Esophagus squamous epithelium (tissue), 5 donors: ENCODE measurements at places on chromosomes 1 and 21.

DNA sequence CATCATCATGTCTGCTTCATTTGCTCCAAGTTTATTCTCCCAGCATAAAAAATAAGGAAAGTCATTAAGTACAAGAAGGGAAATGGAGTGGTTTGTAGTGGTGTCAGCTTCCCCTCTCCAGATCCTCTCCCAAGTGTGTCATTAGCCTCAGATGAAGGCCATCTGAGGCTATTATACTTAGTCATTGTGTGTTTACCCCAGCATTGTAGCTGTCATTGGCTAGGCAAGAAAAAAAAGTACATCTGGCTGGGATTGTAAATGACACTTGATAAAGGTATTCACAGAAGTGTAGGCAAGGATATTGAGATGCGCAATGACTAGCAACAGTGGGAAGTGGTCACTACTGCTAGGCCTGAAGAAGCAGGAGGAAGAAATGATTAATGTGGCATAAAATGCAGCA lies 316.9 kb upstream of the SGIP1 start:
- DNase-seq: no peak

DNA sequence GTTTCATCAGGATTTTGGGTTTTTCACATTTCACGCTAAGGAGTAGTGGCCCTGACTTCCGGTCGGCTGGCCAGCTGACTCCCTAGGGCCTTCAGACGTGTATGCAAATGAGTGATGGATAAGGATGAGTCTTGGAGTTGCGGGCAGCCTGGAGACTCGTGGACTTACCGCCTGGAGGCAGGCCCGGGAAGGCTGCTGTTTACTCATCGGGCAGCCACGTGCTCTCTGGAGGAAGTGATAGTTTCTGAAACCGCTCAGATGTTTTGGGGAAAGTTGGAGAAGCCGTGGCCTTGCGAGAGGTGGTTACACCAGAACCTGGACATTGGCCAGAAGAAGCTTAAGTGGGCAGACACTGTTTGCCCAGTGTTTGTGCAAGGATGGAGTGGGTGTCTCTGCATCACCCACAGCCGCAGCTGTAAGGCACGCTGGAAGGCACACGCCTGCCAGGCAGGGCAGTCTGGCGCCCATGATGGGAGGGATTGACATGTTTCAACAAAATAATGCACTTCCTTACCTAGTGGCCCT lies 23.1 kb upstream of the TNFRSF1B start:
- no peak for DNase-seq

DNA sequence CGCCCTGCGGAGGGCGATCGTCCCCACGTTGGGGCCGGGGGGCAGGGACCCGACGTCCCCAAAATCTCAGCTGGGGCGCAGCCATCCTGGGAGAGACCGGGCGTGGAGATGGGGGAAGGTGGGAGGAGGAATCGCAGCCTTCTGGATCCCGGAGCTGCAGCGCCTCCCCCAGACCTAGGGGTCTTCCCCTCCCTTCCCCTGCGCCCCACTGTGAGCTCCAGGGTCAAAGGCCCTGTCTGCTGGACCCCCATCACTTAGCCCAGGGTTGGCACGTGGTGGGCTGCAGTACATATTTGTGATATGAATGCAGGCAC lies 90.2 kb upstream of the VAMP3 start:
- DNase-seq: no peak

GRCh38 chr1:98910827-98911226 lies 93.8 kb downstream of the PLPPR5 start:
- no peak for DNase-seq

DNA sequence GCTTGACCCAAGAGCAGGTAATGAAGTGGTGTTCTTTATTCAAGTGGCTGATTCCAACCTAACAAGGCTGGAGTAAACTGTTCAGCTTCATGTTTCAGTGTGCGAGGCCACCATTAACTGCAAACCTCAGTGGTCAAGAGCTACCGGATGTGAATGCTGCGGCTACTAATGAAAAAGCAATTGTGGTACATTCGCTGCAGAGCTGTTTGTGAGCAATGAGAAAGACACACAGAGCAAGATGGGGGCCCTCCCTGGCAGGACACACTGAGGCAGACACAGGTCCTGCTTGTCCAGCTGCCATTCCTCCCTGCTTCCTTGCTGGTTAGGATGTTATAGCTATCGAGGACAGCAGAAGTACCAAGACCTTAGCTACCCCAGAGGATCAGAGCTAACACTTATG lies 26.1 kb downstream of the SYF2 start:
- no peak for DNase-seq

- no peak for DNase-seq
Observed at GRCh38 chr1:109547463-109548320, 723 bp upstream of the GNAI3 start.

DNA sequence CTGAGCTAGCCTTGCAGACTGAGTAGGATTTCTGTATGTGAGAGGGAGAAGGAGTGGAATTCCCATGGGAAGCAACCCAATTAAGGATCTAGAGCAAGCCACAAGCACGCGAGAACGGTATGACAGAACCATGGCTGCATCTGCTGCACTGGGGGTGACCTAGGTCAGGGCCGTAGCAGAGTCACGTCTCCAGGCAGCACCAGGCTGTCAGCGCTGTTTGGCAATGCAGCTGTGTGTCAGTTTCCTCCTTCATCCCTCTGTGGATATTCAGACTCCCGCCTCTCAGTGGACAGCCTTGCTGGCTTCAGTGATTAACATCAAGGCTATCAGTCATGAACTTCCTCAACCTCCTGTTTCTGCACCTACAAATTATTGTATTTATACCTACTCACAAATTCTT lies 118.1 kb upstream of the PPP2R5A start:
- DNase-seq: no peak

- no peak for DNase-seq
Observed at GRCh38 chr1:181769846-181770245, 286.5 kb downstream of the CACNA1E start.

GRCh38 chr1:214184992-214185391 lies 96.0 kb upstream of the SMYD2 start:
- DNase-seq: no peak

- no peak for DNase-seq
Observed at GRCh38 chr1:30706528-30706927, 16.9 kb downstream of the MATN1 start.

GRCh38 chr1:101474039-101474665 lies 237.3 kb downstream of the S1PR1 start:
- no peak for DNase-seq

DNA sequence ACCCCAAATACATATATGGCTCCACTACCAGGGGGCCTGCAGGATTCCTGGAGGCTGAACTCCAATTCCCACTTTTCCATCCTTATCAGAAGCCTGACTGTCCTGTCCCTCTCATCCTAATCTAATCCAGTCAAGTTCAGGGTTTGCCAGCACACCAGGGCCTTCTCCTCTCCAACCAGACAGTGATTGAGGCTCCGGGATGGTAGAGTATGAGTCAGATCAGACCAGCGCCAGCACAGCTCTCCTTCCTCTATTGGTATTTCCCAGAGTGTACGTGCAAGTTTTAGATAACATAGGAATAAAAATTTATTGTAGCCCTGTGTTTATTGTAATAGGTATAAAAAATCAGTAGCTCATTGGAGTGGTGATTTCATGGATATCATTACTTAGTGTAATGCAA lies 24.5 kb upstream of the RCSD1 start:
- no peak for DNase-seq
